ENCODE measurements at places on chromosomes 5 and 9.

DNA sequence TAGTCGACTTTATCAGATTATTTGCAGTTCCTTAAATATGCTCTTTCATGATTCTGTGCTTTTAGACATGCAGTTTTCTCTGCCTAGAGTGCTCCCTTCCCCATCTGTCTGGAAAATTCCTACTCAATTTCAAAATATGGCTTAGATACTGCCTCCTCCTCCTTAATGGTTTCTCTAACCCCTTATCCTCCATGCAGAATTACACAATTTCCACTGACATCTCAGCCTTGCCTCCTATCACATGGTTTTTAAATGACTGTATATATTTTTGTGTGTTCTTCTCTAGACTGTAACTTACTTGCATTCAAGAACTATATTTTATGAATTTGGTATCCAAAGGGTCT lies 85.2 kb downstream of the SLC44A1 start:
- no peak for DNase-seq

GRCh38 chr9:89730715-89731114 lies 125.9 kb downstream of the GADD45G start:
- DNase-seq = no peak

DNA sequence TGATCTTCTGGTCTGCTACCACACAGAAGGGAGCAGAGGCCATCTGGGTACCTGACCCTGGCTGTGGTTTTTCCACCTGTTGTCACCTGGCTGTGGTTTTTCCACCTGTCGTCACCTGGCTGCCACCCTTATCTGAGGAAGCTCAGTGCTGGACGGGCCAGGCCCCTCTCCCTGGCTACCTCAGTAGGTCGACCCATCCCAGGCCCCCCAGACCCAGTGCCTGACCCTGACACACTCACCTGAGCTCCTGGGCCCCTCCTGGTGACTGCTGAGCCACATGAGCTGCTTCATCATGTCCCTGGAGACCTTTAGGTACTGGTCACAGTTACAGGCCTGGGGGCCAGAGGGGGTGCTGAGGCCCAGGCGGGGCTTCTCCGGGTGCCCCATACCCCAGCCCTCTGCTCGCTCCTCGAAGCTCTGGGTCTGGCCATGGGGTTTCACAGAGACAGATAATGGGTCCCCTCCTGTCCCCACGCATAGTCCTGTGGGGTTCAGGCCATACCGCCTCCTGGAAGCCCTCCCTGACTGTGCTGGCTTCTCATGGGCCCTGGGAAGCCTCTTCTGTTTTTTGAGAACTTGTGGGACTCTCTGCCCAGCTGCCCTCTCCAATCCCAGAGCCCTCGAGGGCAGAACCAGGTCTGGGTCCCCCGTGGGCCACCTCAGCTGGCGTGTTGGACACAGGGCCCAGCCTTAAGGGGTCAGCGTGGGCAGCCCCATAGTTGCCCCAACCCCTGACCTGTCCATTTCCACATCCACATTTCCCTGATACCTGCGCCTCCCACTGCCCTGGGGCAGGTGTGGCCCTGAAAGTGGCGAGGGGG lies 7.5 kb upstream of the NRARP start:
- no peak for DNase-seq

GRCh38 chr5:123496892-123497291 lies 15.1 kb upstream of the CSNK1G3 start:
- DNase-seq = no peak

GRCh38 chr5:177309351-177310191 lies 2.1 kb downstream of the MXD3 start:
- DNase-seq = peak; percentile 38

DNA sequence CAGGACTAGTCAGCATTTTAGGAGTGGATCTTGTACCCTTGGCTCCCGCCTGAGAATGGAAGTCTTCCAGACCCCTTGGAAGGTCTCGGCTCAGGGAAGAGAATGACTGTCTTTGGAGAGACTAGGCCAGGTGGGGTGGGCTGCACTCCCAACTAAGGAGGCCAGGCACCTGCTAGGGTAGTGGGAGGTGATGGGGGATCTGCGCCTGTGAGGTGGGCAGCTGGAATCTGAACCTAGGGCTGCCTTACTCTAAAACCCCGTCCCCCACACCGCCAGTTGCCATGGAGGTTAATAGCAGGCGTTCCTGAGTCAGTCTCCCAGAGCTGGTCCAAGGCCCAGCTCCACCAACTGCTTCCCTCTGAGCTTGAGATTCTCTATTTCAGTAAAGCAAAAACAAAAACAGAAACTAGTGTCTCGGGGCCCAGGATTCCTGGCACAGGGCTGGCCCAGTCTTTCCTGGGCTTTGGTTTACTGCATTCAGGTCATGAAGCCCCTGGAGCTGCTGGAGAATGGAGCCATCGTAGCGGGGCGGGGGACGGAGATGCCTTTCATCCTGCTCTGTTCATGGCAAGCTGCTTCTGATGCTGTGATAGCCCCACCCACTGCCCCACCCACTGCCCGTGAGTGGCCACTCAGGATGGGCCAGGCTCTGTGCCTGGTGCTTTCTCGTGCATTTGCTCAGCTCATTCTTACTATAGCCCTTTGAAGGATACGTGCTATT lies 57.5 kb downstream of the DAB2IP start:
- no peak for DNase-seq

- peak; percentile 89 for DNase-seq
Measured at GRCh38 chr9:132041798-132042197, 37.9 kb downstream of the MED27 start.

- no peak for DNase-seq
Measured at GRCh38 chr5:66739951-66740350, 143.8 kb downstream of the MAST4 start.

DNA sequence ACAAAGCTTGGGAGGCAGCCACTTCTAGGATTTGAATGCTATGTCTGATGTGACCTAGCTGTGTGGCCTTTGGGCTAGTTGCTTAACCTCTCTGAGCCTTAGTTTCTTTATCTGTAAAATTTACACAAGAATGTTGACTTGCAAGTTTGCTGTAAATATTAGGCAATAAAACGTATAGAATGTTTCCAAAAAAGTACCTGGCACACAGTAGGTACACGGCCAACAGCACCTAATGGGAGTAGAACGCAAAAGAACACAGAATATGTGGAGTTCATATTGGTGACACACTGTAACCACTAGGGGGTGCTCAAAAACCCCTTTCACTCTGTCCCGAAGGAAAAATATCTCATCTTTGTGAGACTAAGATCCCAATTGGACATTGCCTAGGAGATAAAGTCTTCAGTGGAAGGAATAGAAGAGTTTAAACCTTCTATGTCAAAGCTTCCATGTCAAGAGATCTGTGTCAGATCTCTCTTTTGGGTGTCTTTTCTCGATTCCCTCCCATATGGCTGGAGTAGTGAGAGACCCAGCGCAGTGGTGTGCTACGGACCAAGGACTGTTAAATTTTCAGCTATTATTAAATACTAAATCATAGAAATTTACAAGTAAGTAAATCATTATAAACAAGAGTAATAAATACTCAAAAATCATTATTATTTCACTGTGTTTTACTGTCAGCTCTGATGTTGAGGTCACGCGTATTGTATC lies 145.4 kb upstream of the RAD23B start:
- no peak for DNase-seq

DNA sequence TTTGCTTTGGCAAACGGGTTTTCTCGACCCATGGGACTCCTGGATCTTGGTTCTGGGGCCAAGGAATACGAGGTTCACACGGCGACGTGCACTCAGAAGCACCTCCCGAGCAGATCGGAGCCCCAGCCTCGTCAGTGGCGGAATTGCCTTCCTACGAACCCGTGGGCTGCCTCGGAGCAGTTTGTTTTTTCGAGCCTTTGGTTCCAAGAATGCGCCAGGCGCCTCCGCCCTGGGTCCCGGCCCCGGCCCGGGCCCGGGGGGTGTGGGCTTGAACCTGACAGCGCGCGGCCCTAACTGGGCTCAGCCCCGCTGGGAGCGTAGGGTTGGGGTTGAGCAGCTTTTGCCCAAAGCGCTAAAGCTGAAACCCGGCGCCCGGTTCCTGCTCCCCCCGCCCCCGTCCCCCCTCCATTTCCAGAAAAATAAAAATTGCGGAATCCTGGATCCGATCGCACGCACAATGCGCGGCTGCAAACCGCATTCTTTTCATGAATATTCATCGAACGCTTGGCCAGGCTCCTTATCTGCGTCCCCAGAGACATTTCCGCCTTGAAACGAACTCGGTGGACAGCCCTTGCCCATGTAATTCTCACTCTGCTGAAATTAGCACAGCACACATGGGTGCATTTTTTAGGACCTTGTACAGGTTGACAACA lies 1.0 kb downstream of the BASP1 start:
- DNase-seq = peak; percentile 52

DNA sequence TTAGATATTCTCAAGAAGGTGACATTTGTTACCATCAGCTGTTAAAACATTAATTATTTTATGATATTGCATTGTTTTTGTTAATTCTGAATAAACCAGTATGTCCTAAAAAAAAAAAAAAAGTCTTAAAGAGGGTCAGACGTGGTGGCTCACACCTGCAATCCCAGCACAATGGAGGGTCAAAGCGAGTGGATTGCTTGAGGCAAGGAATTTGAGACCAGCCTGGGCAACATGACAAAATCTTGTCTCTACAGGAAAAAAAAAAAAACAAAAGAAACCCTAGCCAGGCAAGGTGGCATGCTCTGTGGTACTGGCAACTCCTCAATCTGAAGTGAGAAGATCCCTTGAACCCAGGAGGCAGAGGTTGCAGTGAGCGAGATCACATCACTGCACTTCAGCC lies 46.8 kb downstream of the CYLC2 start:
- DNase-seq = no peak

DNA sequence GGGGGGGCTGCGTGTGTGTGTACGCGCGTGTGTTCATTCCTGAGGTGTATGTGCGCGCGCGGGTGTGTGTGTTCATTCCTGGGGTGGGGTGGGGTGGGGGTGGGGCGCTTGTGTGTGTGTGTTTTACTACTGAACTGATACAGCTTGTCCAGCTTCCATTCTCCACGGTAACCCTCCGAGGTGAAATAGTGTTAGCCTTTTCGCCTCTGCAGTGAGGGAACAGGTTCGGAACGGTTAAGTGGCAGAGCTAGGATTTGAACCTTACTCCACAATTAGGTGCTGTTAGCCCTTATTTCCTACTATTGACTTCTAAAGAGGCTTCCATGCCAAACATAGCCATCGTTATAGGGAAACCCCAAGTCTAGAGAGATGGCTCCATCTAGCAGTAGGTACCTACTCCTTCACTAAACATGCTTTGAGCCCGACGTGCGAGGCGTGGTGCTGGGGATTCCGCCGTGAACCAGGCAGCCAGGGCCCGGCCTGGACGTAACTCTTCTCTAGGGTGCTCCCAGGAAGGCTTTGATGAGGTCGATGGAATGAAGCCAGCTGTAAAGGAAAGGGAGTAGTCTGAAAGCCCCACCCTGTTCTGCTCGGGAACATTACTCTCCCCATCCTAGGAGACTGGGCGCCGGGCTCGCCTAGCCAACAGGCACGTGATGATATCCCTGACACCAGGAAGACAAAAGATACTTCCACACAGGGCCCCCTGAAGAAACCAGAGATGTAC lies 782 bp upstream of the SKP1 start:
- no peak for DNase-seq

- DNase-seq = no peak
Measured at GRCh38 chr5:157109744-157110143, 900 bp upstream of the HAVCR2 start.

DNA sequence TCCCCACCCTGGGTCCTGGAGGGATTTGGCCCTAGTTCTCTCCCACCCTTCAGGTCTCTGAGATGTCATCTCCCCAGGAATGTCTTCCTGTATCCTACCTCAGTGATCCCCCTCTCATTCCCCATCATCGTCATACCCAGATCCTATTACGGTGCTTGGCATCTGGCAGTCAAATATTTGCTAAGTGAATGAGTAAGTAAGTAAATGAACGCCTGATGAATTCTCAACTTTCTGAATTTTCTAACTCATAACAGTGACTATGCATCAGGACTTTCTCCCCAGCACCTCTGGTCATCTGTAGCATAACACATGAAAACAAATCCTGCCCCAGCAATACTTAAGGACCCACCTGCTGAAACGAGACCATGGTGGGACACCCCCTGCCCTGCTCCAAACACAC lies 244.2 kb downstream of the EBF1 start:
- DNase-seq = no peak

GRCh38 chr9:14211564-14211963 lies 102.4 kb downstream of the NFIB start:
- no peak for DNase-seq

GRCh38 chr5:11104210-11104609 lies 343.2 kb upstream of the DAP start:
- no peak for DNase-seq

GRCh38 chr5:135266303-135266635 lies 132.8 kb downstream of the MACROH2A1 start:
- no peak for DNase-seq

DNA sequence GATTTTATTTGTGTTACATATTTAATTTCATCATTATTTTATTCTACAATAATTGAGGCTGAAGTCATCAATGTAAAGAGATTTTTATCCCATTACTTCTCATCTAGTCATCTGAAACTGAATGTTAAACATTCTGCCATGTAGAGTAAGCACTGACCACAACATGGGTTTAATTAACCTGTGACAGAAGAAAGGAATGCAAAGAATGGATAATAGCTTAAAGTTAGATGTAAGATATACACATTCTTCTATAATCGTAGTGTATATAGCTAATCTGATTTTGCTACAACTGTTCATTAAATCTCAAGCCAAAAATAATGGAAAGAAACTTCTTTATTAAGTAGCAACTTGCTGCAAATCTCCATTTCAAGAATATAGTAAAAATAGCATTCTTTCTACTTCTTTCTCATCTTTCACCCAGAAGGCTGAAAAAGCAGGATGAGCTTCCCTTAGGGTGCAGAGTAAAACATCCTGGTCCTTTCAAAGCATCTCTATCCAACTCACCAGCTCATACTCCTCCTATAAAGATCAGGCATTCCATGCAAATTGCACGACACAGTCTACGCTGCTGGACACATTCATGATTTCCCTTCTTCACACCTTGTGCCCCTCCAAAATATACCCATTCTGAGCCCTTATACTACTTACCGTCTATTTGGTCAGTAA lies 115.2 kb downstream of the EFNA5 start:
- DNase-seq = no peak

GRCh38 chr5:139116100-139116655 lies 82.0 kb downstream of the SIL1 start:
- no peak for DNase-seq

DNA sequence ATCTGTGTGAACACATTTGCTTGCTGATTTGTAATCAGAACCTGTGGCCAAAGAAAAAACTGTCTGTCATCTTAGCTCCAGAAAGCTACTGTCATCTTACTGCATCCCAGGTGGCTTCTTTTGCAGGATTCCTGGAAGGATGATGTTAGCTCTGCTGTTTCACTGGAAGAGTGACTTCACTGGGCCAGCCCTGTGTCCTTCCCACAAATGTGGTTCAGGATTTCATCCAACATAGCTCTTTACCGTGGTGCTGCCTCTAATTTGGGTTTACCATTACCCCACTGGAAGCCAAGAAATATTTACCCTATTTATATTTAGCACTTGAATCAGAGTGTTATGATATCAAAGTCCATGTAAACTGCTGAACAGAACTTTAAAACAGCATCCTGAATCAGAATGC lies 501.0 kb downstream of the GADD45G start:
- DNase-seq = no peak
